Hematopoietic multipotent progenitor cell treated with erythropoietin and hydrocortisone succinate and interleukin-3 and kit ligand, for 17 days (in vitro differentiated cells): ENCODE measurements at places on chromosomes 6 and 20.

- no peak for DNase-seq
Observed at GRCh38 chr20:47189060-47189459, 167.4 kb downstream of the ZMYND8 start.

DNA sequence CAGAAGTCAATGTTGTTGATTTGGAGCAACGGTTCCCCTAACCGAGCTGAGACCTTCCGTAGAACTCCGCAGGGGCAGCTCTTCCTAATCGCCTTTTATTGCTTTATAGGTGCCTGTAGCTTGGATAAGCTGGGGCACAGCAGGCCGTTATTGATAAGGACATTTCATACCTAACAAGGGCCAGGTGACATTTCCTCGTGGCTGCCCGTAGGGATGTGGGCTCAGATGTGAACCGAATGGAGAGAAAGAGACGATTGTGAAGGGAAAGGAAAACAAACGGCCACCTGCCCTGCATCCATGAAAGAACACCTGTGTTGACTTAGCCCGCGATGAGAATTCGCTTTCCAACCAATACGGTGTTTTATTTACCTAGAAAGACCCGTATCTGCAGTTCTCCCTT is 53.3 kb upstream of the DACT2 start:
- no peak for DNase-seq

DNA sequence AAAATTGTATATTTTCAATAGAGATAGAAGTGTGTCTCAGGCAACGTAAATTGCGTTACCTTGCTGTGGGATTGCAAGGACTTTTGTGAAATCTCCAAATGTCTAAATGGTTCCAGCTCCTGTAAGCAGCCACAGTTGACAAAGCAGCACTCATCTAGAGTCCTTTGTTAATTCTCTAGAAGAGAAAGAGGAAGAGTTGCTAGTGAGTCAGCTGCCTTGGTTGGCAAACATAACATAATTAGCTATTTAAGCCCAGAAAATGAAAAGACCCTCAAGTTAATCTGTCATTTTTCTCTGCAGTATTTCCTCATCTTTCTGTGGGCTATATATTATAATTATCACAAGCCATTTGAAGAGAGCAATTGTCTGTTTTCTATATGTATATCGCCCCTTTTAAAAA is 66.4 kb upstream of the FABP7 start:
- no peak for DNase-seq

- no peak for DNase-seq
Observed at GRCh38 chr6:46651006-46651405, 1.6 kb downstream of the CYP39A1 start.

- no peak for DNase-seq
Observed at GRCh38 chr6:33902457-33902853, 98.7 kb upstream of the MLN start.

DNA sequence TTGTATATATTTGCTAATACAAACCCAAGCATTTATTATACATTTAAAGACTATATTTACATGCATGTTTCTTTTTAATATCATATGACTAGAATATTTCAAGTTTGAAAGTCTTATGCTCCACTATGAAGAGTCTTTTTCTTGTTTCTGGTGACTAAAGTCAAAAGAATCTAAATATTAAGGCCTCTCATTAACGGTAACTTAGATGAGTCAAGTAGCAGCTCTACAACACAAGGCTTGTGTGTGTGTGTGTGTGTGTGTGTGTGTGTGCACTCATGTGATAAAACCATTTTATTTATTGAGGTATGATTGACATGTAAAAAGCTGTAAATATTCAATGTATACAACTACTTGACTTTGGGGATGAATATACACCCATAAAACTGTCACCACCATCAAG is 275.6 kb downstream of the TFAP2B start:
- DNase-seq = no peak

DNA sequence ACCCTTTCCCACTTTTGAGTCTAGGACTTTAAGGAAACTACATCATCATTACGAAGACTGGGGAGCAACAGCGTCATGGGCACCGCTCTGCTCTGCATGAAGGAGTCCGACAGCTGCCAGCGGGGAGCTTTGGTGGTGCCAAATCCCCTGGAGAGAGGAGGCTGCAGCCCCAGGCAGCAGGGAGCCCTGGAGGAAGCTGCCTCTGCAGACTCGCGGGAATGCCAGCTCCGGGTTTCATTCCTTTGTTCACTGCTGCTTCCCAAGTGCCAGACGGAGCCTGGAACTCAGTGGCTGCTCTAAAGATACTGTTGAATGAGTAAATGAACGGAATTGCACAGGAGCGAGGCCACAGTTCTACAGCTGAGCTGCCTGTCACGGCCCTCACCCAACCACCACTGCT is 196.5 kb upstream of the THBS2 start:
- DNase-seq = no peak

- DNase-seq = no peak
Observed at GRCh38 chr6:41519745-41520699, 26.2 kb upstream of the FOXP4 start.

GRCh38 chr6:88870717-88871330 is 92.6 kb downstream of the RNGTT start:
- peak; percentile 63 for DNase-seq

DNA sequence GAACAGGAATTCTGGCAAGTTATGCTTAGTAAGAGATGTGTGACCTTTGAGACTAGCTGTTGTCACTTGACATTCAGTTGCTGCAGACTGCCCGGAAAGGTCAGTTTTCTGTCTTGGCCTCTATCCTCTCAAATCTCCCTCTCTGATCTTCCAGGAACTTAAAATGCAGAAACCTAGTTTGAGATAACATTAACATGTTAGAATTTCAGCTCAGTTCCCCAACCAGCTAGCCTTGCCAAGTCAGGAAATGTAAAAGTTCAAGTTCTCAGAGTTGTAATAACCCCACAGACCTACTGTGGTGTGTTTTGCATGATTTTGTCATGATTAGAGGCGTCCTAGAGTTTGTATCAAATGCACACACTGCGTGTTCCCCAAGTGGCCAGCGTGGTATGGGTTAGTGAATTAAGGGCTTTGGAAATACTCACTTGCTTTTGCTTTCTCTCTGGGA is 46.6 kb downstream of the DUSP22 start:
- no peak for DNase-seq

GRCh38 chr6:36788186-36788585 is 51.1 kb downstream of the CPNE5 start:
- DNase-seq = no peak

GRCh38 chr20:39878320-39878719 is 810.7 kb downstream of the MAFB start:
- DNase-seq = no peak

DNA sequence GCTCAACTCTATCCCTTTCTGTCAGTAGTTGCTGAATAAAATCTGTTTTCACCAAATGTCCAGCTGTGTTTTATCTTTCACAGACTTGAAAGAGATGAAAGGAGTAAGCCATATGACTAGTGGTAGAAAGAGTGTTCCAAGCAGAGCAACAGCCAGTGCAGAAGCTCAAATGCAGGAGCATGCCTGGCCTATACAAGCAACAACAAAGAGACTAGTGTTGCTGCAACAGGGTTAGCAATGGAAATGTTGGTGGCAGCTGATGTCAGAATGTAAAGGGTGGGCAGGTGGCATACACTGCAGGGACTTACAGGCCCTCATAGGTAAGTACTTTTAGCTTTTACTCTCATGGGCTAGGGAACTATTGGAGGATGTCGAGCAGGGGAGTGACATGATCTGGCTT is 5.2 kb upstream of the HINT3 start:
- no peak for DNase-seq

DNA sequence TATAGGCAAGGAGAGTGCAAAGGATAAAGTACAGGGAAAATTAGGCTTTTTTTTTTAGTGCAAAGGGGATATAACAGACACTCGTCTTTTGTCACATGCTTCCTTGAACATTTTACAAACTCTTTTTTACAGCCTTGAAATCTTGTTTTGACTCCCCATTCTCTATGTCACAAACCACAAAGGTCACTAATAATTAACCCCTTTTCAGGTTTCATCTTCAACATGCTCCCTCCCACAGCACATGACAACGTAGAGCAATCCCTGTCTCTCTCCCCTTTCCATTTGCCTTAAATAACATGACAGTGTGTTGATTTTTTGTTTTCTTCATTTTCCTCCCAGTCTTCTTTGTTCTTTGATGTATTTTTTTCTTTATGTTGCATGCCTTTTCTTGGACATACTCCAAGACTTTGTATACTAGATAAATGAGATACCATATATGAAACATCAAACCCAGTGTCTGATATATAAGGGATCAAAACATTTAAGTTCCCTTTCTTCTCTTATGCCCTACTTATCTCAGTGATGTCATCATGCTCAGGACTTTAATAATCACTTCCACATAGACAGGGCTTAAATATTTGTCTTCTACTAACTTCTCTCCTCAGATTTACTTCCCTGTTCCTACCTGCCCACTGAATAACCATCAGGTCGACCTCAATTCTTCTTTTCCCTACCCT is 378.7 kb upstream of the HSF2 start:
- no peak for DNase-seq

GRCh38 chr6:169894377-169894960 is 143.0 kb downstream of the ERMARD start:
- DNase-seq = no peak

- no peak for DNase-seq
Observed at GRCh38 chr6:158461954-158462353, 97.9 kb upstream of the TMEM181 start.

- DNase-seq = no peak
Observed at GRCh38 chr6:88377976-88378568, 211.9 kb upstream of the CNR1 start.

DNA sequence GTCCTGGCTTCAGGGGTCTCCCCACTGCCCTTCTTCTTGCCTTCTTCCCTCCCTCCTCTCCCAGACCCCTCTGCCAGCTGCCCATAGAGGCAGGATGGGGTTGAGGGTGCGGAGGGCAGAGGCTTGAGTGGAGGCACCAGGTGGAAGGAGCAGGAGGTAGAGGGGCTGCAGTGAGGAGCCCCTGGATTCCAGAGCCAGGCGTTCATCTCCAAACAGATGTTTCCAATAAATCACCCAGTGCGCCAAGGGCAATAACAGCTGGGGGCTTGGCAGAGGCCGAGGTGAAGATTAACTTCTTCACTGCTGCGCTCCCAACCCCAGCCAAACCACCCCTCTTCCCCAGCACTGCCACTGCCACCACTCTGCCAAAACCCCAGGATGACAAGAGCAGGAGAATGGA is 10.7 kb downstream of the MDFI start:
- DNase-seq = no peak

- DNase-seq = no peak
Observed at GRCh38 chr20:48847498-48848205, 19.9 kb upstream of the PREX1 start.

GRCh38 chr6:2026133-2026532 is 219.3 kb downstream of the GMDS start:
- DNase-seq = no peak

- DNase-seq = peak; percentile 88
Observed at GRCh38 chr6:44247338-44248302, 719 bp downstream of the HSP90AB1 start.

- DNase-seq = no peak
Observed at GRCh38 chr6:14265049-14266021, 147.8 kb downstream of the CD83 start.

DNA sequence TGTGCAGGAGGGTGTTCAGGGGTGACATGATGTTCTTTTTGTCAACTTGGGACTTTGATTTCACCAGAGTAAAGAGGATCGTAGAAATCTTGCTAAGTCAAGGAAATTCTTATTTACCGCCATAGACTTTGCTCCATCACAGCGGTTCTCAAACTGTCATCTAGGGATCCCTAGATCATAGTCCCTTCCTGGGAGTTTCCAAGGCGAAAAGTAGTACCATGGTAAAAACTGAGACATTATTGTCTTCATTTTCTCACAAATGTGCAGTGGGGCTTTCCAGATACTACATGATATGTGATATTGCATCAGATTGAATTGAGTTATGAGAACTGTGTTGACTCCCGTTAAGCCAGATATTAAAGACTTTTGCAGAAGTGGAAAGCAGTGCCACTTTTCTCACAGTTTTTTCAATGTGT is 79.7 kb downstream of the JARID2 start:
- DNase-seq = no peak

GRCh38 chr20:53826597-53827291 is 233.1 kb upstream of the ZNF217 start:
- DNase-seq = no peak

DNA sequence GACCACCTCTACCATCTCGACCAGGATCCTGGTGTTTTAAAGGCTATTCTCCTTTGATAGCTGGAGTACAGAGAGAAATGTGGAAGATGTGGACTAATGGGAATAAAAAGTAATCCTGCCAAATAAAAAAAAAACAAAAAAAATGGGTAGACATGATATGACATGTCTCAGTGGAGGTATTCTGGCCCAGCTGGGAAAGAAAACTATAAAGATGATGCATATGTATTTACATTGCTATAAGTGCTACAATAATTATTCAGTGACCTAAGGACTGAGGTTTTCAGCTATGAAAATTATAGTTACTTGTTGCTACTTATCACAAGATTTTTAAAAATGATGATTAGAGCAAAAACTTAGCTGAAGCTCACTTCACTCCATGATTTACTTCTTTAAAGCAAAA is 101.1 kb downstream of the SIM1 start:
- DNase-seq = no peak

DNA sequence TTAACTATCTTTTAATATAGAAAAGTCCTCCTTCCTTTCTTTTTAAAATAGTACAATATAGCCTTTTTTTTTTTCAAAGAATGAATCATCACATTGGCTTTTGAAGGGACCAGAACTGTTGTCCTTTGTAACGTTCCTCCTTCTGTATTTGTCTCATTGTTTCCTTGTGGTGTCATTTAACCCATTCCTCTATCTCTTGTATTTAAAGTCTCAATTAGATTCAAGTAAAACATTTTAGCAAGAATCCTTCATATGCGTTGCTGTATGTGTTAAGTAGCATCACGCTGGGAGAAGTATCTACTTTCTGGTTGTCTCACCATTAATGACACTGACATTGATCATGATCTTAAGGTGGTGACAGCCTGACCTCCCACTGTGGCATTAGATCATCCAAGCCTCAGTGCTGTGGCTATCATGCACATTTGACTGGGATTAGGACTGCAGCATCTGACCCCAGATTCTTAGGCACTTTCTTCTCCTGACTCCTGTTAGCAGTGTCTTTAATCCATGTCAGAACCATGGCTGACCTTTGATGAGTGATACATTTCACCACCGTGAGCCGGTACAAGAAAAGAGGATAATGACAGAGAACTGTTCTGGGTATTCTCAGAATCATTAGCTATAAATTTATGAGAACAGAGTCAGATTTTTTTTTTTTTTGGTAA is 67.5 kb upstream of the TFB1M start:
- no peak for DNase-seq

DNA sequence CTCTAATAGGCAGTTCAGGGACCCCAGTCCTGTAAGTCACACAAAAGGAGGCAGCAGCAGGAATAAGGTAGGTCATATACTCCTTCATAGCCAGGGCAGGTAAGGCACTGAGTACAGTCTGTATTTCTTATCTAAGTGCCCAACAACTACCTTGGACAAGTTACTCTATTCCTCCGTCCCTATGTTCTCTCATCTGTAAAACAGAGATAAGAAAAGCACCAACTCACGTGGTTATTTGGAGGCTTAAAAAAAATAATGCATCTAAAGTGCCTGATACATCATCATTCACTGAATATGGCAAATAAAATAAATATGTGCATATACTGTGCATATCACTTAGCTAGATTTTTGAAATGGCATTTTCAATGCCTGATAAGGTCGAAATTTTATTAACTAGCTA is 298.1 kb upstream of the CDYL start:
- DNase-seq = no peak
